ENCODE measurements at places on chromosomes 6 and 20.

DNA sequence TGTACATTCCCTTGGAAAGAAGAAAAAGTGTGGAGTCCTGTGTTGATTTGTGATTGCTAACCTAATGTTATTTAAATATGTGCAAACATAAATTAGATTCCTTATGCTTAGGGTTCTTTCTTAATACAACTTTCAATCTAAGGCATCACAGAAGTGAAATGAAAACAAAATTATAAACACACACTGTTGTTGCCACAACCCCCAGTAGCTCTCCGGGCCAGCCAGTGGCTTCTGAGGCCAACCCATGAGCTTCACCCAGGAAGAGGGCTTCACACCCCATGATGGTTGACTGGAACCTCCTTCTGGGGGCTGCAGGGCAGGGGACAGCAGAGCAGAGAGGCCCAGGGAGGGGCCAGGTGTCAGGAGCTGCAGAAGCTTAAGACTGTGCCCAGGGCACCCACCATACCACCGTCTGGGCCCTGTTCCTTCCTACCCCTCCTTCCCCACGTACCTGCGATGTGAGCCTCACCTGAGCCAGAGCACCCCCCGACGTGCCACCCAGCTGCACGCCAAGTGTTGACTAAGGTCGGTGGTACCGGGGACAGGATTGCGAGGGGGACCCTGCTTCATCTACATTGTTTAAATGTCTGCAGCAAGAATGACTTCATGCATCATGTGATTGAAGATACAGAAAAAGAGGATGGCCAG lies 110.5 kb downstream of the FAM120B start:
- no peak for DNase-seq

DNA sequence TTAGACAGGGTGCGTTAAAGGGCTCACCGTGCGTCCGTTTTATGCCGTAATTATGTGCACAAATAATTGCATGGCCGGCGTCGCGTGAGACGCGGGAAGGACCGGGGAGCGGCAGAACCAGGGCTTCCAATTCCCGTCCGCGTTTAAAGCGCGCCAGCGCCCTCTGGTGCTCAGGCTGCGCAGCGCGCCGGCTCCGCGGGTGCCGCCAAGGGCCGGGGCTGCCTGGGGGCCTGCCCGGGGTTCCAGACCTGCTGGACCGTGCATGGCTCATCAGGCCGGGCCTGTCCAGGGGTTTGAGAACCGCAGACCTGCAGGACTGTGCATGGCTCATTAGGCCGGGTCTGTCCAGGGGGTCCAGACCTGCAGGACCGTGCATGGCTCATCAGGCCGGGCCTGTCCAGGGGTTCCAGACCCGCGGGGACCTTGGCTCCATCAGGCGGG lies 369.0 kb downstream of the THBS2 start:
- DNase-seq, result peak; percentile 95

GRCh38 chr20:57439432-57439831 lies 48.2 kb downstream of the RBM38 start:
- DNase-seq, result no peak

DNA sequence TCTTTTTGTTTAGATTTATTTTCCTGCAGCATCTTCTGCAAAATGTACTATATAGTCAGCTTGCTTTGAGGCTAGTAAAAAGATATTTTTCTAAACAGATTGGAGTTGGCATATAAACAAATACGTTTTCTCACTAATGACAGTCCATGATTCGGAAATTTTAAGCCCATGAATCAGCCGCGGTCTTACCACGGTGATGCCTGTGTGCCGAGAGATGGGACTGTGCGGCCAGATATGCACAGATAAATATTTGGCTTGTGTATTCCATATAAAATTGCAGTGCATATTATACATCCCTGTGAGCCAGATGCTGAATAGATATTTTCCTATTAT lies 3.2 kb downstream of the FOXC1 start:
- no peak for DNase-seq

DNA sequence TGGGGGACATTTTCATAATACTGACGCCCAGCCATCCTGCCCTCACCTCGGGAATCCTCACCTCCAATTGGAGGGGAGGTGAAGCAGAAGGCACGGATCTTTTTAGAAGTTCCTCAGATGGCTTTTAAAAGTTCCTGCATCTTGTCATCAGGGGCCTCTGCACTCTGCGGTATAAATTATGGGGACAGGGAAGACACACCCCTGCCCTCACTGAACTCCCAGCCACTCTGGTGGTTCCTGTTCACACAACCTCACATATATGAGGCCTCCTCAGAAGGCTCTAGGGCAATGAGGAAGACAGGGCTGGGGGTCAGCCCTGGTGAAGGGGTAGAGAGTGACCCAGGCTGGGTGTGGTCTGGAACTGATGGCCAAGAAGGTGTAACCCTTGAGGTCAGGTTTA lies 187.0 kb downstream of the SOD2 start:
- DNase-seq, result no peak

DNA sequence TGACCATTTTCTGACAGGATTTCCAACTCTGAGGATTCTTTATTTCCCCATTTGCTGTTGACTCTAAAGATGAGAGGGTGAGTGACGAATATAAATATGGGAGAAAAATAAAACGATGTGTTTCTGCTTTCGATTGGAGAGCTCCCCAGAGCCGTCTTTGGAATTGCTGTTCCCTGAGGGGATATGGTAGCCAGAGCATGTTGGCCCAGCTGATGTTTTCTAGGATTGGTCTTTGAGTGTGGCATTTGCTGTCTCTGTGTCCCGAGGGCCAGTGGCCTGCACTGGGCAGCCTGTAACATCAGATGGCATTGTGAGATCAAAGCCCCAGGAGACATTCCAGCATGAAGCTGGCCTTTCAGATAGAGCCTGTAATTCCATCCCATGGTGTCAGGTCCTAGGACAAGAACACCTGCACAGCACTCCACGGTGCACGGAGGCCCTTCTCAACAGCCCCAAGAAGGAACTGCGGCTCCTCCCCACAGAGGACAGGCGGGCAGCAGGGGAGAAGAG lies 26.7 kb downstream of the PKIG start:
- DNase-seq, result no peak

DNA sequence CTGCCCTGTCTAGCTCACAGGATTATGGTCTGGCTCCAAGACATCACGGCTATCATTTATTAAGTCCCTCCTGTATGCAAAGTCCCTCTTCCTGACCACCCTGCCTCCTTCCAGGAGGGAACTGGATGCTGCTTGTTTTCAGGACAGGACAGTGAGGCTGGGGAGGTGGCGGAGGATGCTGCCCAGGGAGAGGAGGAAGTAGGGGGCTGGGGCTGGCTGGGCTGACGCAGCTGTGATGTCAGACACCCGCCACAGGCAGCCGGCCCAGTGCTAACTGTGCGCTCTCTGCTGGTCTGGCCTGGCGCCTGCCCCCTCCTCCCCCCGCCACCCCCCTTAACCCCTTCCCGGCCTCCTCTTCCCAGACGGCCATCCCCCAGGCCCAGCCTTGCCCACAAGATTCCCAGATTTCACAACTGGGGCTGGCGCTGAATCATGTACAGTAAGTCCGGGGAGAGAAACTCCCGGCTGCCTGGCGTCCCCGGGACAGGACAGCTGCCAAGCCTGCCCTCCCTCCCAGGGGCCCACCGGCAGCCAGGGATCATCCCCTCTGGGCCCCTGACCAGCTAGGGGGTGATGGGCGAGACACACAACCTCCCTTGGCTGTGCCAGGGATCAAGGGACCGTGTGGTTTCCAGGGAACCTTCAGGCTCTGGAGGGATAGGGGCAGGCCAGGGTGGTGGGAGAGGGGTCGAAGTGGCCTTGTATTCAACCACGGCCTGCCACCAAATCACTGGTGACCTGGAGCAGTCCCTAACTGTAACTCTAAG lies 118.1 kb downstream of the CEBPB start:
- DNase-seq, result no peak

DNA sequence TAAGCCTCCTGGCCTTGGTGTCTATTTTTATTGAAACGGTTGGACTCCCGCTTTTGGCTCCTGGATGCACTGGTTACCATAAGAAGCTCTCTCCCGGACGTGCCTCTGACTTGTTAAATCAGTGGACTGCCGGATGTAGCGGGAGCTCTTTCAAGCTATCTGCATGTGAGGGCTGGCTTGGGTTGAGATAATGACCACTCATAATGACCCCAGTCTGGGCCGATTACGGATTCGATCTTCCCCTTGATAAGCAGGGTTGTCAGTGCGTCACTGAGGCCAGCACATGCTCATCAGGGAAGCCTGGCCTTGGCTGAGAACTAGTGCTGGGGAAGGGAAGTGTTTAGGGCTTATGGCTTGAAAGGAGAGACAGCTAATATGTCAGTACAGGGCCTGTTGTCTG lies 528.1 kb downstream of the CDH26 start:
- no peak for DNase-seq

- no peak for DNase-seq
Measured at GRCh38 chr6:24918641-24919055, 17.1 kb downstream of the RIPOR2 start.

GRCh38 chr20:25247518-25247955 lies 348 bp upstream of the PYGB start:
- DNase-seq, result no peak

GRCh38 chr6:115540077-115540869 lies 520.4 kb downstream of the FRK start:
- DNase-seq, result no peak

- no peak for DNase-seq
Measured at GRCh38 chr20:6746901-6747609, 20.4 kb upstream of the BMP2 start.

GRCh38 chr6:170030284-170030815 lies 260.5 kb downstream of the DLL1 start:
- DNase-seq, result no peak
